CD4-positive, alpha-beta T cell treated with Interleukin-10 for 1 hour (primary cell): ENCODE measurements at places on chromosomes 2 and 18.

GRCh38 chr18:47166294-47166693, 9.9 kb downstream of the IER3IP1 start:
- no peak for DNase-seq

- no peak for DNase-seq
Measured at GRCh38 chr2:43288417-43289305, 62.3 kb upstream of the ZFP36L2 start.

DNA sequence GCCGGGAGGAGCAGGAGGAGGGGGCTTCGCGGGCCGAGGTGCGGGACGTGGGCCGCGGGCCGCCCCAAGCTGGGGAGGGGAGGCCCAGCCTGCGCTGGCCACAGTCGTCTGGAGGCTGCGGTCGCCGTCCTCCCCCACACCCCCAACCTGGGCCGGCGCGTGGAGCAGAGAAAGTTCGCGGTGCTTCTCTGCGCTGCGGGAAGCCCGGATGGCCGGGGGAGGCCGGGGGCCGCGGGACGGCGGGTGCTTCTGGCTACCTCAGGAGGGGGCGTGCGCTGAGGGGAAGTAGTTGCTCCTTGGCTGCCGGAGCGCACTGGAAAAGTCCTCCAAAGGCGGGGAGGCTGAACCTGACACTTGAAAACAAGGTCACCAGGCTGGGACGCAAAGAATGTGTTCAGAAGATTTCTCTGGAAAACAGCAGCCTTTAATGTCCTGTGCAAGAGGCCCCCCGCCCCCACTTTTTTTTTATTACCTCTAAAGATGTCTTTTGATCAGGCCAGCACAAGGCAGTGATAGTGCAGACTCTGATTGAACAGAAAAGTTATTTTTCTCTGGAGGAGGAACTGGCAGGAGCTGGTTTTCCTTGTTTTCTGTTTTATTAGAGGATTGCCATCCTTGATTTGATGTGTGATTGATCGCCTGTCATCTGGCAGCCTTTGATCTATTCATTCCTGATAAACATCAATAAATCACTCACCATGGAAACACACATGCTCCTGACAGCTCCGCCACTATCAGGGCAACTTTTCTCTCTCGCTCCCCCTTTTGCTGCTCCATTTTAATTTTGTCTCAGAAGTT, 1.6 kb downstream of the TSHZ1 start:
- DNase-seq, result no peak

DNA sequence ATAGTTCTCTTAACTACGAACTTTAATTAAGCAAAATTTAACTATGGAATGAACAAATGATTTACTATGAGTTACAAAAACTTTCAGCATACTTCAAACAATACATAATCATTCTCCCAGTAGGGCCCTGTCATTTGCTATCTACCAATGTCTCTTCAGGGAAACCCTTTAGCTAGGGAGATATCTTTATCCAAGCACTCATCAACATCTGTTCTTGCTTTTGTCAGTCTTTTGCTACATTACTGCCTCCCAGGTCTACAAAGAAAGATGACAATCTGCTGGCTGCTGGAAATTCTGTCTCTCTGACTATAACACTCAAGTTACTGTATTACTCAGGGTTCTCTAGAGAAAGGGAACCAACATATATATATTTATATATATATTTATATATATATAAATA, 1626.3 kb upstream of the CELF4 start:
- no peak for DNase-seq

GRCh38 chr2:219362524-219363164, 25.1 kb downstream of the DNPEP start:
- DNase-seq, result peak; percentile 15

DNA sequence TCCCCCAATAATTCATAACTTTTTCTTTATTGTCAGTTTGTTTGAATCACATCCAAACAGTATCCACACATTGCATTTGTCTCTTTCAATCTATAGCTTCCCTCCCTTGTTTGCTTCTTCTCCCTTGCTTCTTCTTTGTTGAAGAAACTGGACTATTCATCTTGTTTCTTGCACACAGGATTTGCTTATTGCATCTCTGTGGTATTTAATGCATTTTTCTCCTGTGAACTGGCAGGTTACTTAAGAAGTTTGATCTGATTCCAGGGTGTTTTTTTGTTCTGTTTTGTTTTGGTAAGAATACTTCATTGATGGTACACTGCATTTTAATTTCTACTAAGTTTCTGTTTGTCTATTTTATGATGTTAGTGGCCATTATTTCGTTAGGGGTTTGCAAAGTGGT, 166.8 kb downstream of the CAMKMT start:
- DNase-seq, result no peak

DNA sequence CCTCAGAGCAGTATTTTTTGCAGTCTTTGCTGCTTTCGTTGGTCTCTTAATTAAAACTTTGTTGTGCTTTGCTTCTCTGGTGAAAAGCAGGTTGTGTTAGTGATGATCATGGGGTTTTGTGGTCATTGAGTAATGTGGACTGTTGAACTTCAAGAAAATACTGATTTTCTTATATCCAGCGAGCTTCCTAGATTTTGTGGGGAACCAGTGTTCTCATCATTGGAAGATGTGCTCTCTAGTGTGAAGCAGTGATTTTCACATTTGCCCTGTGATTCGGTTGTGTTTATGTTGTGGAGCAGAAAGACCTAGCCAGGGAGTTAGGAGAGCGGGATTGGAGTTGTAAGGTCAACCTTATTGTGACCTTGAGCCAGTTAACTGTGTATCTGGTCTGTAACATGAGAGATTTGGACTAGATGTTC, 12.4 kb downstream of the ASAP2 start:
- DNase-seq, result no peak

- no peak for DNase-seq
Measured at GRCh38 chr18:43855376-43855775, 578.1 kb upstream of the SYT4 start.

- DNase-seq, result no peak
Measured at GRCh38 chr2:33412920-33413319, 63.5 kb upstream of the RASGRP3 start.

DNA sequence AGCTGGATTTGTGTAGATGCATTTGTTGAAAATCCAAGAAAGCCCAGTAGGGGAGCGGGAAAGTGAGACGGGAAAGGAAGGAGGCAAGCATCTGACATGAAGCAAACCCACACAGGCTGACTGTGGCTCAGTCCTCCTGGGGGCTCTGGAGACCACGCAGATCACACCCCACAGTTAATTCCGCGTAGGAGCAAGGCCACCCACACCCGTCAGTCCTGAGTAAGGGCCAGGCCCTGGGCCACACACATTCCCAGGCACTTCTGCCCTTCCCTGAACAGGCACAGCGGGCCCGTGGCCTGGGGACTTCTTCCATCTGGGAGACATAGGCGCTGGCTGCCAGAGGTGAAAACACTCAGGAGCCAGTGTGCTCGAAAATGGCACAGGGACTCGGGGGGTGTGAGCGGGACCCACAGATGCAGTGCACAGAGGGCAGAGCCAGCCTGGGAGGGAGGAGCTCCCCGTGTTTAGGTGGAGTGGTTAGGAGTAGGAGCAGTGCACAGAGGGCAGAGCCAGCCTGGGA, 19.4 kb upstream of the PRLH start:
- no peak for DNase-seq

GRCh38 chr2:101344137-101344536, 35.6 kb upstream of the RNF149 start:
- DNase-seq, result no peak

GRCh38 chr18:74944676-74945075, 264.3 kb downstream of the PTGR3 start:
- DNase-seq, result no peak

DNA sequence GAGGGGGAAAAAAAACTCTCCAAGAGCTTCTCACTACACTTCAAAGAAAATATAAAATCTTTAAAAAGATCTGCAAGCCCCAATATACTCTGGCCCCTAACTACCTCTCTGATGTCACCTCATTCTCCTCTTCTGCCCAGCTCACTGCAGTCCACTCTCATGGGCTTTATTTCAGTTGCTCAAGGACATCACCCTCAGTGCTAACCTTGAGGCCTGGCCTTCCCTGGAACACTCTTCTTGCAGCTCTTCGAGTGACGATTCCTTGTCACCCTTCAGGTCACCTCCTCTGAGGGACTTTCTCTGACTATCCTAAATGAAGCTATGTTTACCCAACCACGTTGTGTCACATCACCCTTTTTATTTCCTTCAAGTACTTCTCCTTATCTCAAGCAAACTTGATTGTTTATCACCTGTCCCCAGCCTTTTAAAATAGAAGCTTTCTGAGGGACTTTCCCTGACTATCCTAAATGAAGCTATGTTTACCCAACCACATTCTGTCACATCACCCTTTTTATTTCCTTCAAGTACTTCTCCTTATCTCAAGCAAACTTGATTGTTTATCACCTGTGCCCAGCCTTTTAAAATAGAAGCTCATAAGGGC, 10.4 kb downstream of the RTTN start:
- DNase-seq, result no peak

- no peak for DNase-seq
Measured at GRCh38 chr2:62663411-62663810, 42.1 kb upstream of the EHBP1 start.

DNA sequence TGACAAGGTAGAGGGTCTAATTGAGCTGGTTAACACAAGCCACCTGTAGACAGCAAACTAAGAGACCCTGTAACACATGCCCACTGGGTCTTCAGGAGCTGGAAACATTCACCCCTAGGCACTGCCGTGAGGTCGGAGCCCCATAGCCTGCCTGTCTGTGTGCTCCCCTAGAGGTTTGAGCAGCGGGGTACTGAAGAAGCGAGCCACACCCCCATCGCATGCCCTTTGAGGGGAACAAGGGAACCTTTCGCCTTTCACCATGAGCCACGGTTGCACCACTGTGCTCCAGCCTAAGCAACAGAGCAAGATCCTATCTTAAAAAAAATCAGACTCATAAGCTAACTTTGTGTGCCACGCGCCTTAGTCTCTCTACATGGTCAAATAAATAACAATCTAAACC, 36.2 kb upstream of the RAB27B start:
- no peak for DNase-seq

- DNase-seq, result no peak
Measured at GRCh38 chr2:38856165-38856564, 19.6 kb downstream of the DHX57 start.

DNA sequence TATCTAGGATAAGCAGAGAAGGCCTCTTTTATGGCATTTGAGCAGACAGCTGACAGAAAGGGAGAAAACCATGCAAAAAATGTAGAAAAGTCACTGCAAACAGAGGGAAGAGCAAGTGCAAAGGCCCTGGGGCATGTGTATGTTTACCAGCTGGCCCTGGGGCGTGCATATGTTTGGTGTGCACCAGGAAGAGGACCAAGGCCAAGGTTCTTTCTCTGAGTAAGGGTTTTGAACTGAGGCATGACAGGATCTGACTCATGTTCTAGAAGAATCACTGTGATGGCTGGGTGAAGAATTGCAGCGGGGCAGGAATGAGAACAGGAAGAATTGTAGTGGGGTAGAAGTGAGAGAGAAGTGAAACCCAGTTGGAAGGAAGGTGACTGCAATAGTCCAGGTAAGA, 69.6 kb downstream of the STEAP3 start:
- DNase-seq, result no peak

DNA sequence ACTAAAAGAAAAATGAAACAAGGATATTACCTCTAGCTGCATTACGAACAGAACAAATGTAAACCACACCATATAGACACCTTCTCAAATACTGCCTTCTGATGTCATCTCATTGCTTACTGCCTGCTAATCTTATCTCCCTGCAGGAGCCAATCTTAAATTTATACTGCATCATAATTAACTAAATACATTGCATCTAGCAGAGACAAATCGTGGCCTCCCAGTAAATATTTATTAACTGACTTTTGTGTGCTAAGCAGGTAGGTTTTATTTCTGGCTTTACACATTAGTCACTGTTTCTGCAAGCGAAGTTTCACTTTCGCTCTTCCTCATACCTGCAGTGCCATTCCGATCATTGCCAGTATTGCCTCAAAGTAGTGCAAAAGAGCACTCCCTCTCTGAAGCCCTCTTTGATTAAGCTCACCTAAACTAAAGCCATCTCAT, 67.5 kb downstream of the SPATS2L start:
- DNase-seq, result peak; percentile 70

GRCh38 chr2:2834105-2834504, 503.0 kb upstream of the MYT1L start:
- no peak for DNase-seq

DNA sequence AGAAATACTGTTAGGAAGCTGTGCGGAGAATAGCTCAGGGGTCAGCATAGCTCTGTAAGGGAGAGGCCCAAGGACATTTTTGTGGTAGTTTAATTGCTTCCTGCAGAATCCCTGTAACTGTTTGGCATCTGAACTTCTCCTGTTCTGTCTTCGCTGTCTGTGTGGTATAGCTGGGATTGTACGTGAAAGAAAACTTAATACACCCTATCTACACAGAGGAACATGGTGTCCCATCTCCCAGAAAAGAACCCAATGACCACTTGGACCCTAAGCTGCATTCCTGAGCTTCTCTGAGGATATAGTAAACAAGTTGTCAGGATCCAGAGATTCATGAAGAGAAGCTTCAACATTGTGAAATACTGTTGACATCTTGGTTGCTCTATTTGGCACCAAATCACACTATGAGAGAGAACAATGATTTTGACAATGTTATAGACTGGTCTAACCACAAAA, 81.3 kb downstream of the CDC42EP3 start:
- DNase-seq, result no peak

DNA sequence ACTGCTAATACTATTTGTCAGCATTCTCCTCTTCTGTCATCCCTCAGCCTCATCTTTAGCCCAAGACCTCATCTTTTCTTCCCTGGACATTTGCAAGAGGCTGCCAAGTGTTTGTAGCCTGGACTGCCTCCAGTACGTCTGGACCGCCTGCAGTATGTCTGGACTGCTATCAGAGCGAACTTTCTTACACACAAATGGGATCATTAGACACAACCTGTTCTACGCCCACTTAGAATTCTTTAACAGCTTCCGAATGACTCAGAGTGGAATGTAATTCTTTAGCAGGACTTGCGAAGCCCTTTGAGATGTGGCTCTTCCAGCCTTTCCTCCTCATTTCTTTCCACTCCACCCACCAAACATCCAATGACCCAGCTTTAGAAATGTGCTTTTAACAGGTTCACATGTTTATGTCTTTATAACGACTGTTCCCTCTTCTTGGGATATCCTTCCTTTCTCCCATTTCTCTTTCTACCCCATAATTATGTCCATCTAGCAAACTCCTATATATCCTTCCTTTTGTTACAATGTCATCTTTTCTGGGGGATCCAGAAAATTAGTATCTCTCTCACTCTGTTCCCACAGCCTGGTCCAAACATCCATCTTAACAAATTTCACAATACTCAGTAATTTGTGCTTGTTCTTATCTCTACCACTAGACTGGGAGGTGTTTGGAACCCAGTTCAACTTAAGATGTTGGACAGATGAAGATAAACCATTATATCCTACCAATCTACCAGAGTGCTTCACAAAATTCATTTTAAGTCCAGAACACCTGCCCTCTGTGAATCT, 171.3 kb upstream of the PGAP1 start:
- no peak for DNase-seq

- DNase-seq, result peak; percentile 4
Measured at GRCh38 chr2:27211241-27211942, 449 bp upstream of the ATRAID start.
